Endodermal cell (in vitro differentiated cells): ENCODE measurements at places on chromosomes 7 and 10.

DNA sequence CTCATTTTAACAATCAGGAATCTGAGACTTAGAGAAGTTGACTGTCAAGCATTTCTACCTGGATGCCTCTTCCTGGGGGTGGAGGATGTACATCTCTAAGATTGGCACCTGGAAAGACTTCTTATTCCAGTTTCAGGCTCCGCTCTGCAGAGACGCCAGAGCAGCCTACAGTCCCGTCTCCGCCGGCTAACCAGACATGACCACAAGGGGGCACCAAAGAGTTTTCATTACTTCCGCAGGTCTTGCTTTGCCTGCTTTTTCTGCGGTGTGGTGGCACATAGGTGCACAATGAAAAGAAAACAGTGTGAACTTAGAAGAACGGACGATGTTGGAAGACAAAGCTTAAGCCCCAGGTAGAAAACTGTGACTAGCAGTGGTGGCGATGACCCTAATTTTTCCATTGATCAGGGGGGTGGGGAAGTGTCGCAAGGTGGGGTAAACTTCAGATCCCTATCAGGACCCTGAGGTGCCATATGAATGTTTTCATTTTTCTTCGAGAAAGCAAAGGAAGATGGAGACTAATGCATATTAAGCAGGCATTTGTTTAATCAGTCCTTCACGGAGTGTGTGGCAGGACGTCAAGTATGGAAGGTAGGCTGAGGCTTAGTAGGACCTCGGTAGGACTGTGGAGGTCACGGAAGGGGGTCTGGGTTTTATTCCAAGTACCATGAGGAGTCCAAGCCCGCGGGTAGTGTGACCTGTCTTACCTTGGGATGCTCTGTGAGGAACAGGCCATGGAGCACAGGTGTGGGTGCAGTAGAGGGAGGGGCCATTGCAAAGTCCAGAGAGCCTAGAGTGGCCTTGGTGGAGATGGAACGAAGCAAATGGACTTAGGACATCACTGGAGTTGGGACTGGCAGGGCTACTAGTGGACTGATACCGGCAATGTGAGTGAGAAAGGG lies 60.1 kb upstream of the SORCS3 start:
- no peak overlapping the region for H3K27ac ChIP-seq
- no peaks in the 10 kb centered on the region for H3K36me3 ChIP-seq
- no peaks in the 10 kb centered on the region for H3K27me3 ChIP-seq
- DNase-seq: peak; percentile 94

GRCh38 chr7:42698600-42699374 lies 213.1 kb downstream of the C7orf25 start:
- no peaks in the 10 kb centered on the region for H3K27me3 ChIP-seq
- H3K4me1 ChIP-seq: peaks cover 5% of the 10 kb centered on the region
- no peak overlapping the region for H3K27ac ChIP-seq
- no peak for DNase-seq
- H3K36me3 ChIP-seq: no peaks in the 10 kb centered on the region

GRCh38 chr7:84948634-84949033 lies 238.2 kb downstream of the SEMA3D start:
- no peak for DNase-seq
- no peaks in the 10 kb centered on the region for H3K4me1 ChIP-seq
- H3K36me3 ChIP-seq: no peaks in the 10 kb centered on the region
- H3K27me3 ChIP-seq: no peaks in the 10 kb centered on the region
- no peak overlapping the region for H3K4me3 ChIP-seq
- no peak overlapping the region for H3K27ac ChIP-seq

DNA sequence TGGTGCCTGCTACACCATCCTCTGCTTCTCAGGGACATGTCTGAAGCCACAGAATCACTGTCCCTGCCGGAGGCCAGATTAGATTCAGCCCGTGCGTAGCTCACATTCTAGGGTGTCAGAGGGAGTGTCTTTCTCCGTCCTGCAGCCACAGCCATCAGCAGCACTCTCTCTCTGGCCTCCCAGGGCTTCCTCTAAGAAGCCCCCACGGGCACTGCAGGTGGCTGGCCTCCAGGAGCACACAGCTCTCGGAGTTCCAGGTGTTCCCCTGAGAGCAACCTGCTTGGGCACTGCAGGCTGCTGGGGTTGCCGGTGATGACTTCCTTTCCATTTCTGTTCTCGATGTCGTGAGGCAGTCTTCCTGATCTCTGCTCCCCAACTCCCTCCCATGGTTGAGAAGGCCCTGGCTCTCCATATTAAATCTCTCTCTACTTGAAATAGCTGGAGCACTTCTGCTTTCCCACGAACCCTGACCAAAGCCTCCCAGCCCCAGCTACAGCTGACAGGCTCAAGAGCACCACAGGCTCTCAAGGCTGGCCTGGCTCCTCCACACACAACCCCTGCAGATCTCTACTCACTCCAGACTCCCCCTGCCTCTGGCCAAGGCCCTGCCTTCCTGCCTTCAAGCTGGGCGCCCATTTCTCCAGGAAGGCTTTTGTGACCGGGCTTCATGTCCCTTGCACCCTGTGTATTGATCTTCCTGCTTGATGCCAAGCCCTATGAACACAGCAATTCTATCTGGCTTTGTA lies 49.0 kb upstream of the TMEM72 start:
- H3K4me3 ChIP-seq: no peak overlapping the region
- no peak overlapping the region for H3K27ac ChIP-seq
- H3K36me3 ChIP-seq: no peaks in the 10 kb centered on the region
- peak; percentile 46 for DNase-seq

DNA sequence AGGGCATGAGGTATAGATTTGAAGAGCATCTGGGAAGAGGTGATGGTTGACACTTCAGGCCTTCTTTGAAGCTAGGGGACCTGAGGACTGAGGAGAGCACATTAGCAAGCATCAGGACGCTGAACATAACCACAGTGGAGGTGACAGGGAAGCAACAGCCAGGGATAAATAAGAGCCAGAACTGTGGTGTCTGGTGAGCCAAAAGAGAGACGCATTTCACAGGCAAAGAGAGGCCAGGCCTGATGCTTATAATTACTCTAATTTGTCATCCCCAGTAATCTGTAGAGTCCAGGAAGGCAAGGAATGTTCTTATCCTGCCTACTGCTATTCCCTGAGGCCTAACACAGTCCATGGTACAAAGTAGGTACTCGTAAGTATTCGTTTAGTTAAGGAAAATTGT lies 10.4 kb upstream of the FAS start:
- peaks cover 3% of the 10 kb centered on the region for H3K4me1 ChIP-seq
- H3K27me3 ChIP-seq: no peaks in the 10 kb centered on the region
- H3K4me3 ChIP-seq: no peak overlapping the region
- H3K36me3 ChIP-seq: no peaks in the 10 kb centered on the region
- no peak for DNase-seq
- H3K27ac ChIP-seq: no peak overlapping the region

DNA sequence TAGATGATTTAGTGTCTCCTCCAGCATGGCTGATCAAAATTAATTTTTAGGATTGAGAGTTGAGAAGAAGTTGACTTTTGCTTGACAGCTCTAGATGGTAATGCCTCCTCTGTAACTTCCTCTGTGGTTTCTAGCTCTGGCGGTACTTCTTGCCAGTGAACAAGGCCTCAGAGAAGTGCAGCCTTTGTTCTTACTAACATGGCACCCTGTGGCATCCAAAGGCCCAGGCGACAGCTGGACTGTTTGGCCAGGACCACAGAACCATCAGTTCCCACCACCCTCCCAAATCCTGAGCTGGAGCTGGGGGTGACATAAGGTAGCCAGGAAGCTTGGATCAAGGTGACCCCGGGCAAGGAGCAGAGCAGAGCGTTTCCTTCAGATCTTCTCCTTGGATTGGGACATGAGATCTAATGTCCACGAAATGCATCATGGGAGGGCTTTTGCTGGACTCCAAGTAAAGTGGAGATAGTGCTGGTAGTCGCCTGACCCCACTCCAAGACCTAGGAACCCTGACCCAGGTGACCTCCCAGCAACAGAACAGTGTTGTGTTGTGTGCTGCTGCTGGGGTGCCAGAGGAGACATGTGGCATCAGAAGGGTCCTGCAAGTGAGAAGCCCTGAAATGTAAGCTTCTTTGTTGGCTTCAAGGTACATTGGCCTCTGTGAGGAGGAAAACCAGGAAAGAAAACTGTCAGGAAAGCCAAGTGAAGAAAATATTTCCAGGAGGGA lies 41.8 kb downstream of the APBB1IP start:
- no peaks in the 10 kb centered on the region for H3K27me3 ChIP-seq
- H3K27ac ChIP-seq: no peak overlapping the region
- no peak for DNase-seq
- H3K4me1 ChIP-seq: no peaks in the 10 kb centered on the region

GRCh38 chr10:119395280-119396007 lies 147.1 kb downstream of the RGS10 start:
- H3K27me3 ChIP-seq: no peaks in the 10 kb centered on the region
- H3K4me1 ChIP-seq: peaks cover 4% of the 10 kb centered on the region
- H3K4me3 ChIP-seq: no peak overlapping the region
- DNase-seq: peak; percentile 66

DNA sequence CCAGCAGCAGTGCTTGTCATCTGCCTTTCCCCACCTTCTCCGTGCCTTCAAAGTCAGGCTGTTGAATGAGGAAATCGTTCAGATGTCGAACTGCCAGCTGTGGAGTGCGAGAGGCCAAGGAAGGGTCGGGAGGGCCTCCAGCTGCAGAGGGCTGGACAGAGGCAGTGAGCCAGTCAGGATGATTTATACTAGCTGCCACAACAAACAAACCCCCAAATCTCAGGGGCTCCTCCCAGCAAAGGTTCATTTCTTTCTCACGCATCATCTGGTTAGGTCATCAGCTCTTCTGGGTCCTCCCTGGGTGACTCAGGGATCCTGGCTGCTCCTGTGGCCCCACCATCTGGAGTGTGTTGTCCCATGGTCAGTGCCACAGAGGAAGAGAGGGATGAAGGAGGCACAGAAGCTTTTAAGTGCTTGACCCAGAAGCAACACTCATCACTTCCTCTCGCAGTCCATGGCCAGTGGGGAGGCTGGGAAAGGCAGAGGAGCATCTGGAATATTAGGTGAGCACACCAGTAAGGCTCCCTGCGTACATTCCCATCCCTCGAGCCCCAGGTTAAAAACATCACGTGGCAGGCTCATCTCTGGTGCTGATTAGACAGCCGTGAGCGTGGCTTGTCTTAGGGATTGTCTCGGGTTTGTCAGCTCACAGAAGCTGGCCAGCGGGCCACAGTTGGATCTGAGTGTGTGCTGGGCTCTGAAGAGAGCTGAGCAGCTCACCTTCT lies 140.7 kb downstream of the RGS10 start:
- no peaks in the 10 kb centered on the region for H3K4me1 ChIP-seq
- no peaks in the 10 kb centered on the region for H3K36me3 ChIP-seq
- H3K27ac ChIP-seq: no peak overlapping the region
- no peaks in the 10 kb centered on the region for H3K27me3 ChIP-seq
- H3K4me3 ChIP-seq: no peak overlapping the region

DNA sequence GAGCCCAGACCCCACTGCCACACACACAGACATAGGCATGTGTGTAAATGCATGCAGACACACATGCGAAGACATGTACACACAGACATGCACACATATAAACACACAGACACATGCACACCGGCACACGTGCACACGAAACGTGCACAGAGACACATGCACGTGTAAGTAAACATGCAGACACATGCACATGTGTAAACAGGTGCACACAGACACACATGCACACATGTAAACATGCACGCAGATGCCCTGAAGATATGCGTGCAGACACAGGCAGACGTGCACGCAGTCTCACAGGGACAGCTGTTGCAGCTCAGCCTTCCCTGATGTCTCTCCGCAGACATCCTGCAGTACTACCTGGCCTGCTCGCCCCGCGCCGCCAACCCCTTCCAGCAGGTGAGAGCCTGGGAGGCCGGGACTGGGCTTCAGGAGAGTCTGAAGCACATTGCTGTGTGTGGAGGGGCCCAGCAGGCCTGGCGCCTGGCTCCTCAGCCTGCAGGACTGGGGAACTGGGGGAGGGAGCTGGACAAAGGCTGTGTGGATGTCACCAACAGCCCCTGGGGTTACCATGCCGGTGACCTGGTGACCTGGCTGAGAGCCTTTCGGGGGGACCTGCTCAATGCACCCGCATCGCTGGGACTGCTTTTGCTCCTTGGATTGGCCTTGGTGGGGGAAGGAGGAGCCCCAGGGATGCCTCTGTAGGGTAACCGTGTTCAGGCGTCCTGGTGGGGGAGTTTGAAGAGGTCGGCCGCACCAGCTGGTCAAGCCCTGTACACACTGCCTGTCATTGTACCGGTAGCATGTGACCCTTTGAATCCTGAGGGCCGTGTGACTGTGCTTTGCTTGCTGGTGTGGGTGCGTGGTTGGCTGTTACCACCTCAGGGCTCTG lies 20.3 kb downstream of the TTYH3 start:
- DNase-seq: no peak
- no peak overlapping the region for H3K4me3 ChIP-seq
- H3K27ac ChIP-seq: peak overlapping the region; percentile 13
- peaks cover 33% of the 10 kb centered on the region for H3K36me3 ChIP-seq

DNA sequence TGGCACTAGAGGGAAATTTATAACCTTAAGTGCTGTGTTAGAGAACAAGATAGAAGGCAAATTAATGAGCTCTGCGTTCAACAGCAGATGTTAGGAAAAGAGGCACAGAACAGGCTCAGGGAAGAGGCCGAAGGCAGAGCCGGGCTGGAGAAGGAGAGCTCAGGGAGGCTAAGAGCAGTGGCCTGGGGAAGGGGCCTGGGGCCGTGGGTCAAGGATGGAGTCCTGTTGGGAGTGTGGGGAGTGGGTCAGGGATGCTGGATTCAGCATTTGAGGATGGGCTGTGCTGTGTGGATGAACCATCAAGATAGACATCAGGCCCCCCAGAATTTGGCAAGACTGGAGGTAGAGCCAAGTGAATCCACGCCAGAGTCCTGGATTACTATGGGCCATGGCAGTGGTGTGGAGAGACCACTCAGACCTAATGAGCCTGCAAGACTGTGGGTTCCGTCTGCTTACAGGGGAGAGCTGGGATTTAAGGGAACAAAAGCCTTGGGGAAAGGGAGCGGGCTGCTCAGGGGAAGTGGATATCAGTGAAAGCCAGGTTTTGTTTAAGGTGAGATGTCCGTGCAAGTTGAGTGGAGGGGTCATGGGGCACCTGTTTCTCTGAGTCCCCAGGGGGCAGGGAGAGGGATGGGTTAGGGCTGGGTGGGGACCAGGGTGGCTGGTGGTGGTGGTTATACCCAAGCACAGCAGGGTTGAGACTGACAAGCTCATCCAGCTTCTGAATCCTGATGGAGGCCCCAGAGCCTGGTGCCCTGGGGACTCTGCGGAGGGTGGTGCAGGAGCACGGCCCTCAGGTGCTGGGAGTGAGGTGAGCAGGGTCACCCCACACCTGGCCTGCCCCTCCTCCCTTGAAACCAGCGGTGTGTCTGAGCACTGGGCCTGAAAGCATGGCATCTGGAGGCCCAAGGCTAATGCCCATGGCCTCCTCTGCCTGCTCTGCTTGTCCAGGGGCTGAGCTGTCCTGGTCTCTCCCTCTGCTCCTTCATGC lies 101.7 kb downstream of the BMS1 start:
- H3K36me3 ChIP-seq: no peaks in the 10 kb centered on the region
- no peaks in the 10 kb centered on the region for H3K4me1 ChIP-seq
- peak; percentile 14 for DNase-seq
- H3K27me3 ChIP-seq: no peaks in the 10 kb centered on the region
- H3K4me3 ChIP-seq: no peak overlapping the region

GRCh38 chr7:78535655-78536054 lies 737.1 kb downstream of the PHTF2 start:
- H3K27me3 ChIP-seq: no peaks in the 10 kb centered on the region
- H3K36me3 ChIP-seq: no peaks in the 10 kb centered on the region
